ENCODE measurements at places on chromosomes 12 and 14. TPM values are rescaled to one million over a fixed set of nuclear protein-coding genes. Genes with fewer than 3 reads are reported as not detected.
A peak's percentile ranks its signal among the peaks of the same experiment; 100 is the strongest.

The PDZRN4 gene
- 5.0 TPM for total RNA-seq

The SLC10A1 gene
- not detected for total RNA-seq

The PRKD1 gene
- total RNA-seq, result 17.9 TPM

The CLEC2A gene
- not detected for total RNA-seq

The GPX2 gene
- not detected for total RNA-seq

The GNPNAT1 gene
- total RNA-seq, result 10.8 TPM

The CCDC196 gene
- total RNA-seq, result not detected

DNA sequence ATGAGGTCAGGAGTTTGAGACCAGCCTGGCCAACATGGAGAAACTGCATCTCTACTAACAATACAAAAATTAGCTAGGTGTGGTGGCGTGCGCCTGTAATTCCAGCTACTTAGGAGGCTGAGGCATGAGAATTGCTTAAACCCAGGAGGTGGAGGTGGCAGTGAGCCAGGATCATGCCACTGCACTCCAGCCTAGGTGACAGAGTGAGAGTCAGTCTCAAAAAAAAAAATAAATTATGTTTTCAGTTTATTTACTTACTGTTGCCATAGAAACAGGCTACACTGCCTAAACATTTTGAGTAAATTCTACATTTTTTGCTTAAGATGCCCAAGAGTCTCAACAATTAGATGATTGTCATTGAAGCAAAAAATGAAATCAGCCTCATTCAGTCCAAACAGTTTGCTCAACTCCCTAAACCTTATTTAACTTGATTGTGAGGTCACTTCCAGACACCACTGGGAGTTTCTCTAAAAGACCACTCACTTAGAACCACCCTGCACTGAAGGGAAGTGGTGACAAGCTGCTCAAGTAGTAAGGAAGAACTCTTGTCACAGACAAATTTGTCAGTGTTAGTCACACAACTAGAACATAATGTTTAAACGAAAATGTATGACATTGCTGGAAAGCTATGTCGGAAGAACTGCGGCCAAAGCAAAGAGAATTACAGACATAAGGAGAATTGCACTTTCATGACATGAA, 9.8 kb upstream of the GNPNAT1 start:
- H3K27me3 ChIP-seq, result no peaks in the 10 kb centered on the region
- no peaks in the 10 kb centered on the region for H3K36me3 ChIP-seq
- DNase-seq, result peak; percentile 58
- no peak overlapping the region for H3K27ac ChIP-seq
- no peak overlapping the region for H3K4me3 ChIP-seq

GRCh38 chr14:42565556-42565955, 958.9 kb downstream of the LRFN5 start:
- DNase-seq, result no peak
- H3K27me3 ChIP-seq, result no peaks in the 10 kb centered on the region
- no peak overlapping the region for H3K4me3 ChIP-seq
- no peaks in the 10 kb centered on the region for H3K36me3 ChIP-seq
- H3K27ac ChIP-seq, result no peak overlapping the region

DNA sequence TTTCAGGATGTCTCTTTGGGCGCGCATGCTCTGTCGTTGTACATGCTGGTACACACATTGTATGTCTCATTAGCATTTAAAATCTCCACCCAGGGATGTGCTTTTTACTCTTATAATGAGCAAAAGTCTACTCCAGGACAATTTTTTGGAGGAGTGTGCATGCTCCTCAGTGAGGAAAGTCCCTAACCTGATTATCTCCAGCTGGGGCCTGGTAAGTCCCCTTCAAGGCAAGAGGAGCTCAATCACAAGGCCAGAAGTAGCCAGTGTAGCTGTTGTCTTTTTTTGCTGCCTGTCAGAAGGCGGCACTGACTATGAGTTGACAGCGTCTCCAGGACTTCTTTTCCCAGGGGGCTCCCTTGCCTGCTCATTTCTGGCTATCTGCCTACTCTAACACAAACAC, 218.3 kb upstream of the CNTN1 start:
- H3K4me3 ChIP-seq, result no peak overlapping the region
- H3K27ac ChIP-seq, result peak overlapping the region; percentile 13
- no peaks in the 10 kb centered on the region for H3K27me3 ChIP-seq
- H3K4me1 ChIP-seq, result peaks cover 16% of the 10 kb centered on the region
- no peaks in the 10 kb centered on the region for H3K36me3 ChIP-seq
- peak; percentile 38 for DNase-seq

DNA sequence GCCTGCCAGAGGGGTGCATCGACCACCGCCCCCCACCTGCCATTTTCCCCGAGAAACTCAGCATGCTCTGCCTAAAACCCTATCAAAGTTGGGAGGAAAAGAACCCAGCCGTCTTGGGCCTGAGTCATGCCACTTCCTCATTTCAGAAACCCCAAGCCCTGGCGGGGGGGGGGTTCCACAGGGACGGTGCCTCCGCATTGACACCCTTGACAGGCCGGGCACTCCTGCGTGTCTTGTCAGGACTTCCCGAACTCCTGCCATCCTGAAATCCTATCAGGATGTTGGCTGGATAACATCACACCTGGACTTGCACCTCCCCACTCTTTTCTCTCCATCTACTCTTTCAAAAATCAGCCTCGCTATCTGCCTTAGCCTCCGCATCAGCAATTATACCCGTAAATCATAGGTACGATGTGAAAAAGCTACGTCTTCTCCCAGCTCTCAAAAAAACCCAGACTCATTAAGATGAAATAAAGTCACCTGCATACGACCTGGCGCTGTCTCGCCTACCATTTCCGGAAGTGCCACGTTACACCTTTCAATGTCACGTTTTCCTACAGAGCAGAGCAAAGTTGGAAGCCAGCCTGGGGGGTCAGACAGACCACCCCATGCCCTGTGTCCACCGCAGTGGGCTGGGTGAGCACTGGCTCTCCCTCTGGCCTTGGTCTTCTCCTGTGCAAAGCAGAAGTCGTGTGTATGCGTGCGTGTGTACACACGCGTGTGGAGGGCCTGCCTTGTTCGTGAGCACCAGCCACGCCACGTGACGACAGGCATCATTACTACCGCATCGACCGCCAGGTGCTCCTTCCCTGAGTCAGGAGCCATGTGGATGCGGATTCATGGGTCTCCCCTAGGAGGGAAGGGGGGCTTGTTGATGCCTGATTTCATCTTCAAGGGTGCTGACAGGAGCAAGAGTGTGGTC, 96.7 kb downstream of the RFLNA start:
- H3K36me3 ChIP-seq, result peaks cover 10% of the 10 kb centered on the region
- H3K4me1 ChIP-seq, result peaks cover 11% of the 10 kb centered on the region
- no peak for DNase-seq
- no peak overlapping the region for H3K27ac ChIP-seq
- H3K27me3 ChIP-seq, result no peaks in the 10 kb centered on the region

DNA sequence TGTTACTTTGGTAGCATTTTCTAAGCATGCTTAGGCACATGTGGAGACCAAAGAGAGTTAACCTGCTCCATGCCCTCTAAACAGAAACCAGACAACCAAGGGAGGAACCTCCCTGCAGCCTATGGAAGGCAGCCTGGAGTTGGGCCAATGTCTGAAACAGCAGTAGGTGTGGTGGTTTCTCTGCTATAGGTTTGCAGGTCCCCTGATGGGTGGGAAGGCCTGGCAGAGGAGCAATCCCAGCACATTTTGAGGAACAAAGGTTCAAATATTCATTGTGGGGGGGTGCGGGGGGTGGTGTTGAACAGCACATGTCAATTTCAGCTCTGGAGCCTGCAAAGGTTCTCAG, 65.4 kb downstream of the DACT1 start:
- H3K36me3 ChIP-seq, result no peaks in the 10 kb centered on the region
- H3K4me1 ChIP-seq, result peaks cover 15% of the 10 kb centered on the region
- H3K27me3 ChIP-seq, result no peaks in the 10 kb centered on the region
- H3K4me3 ChIP-seq, result no peak overlapping the region

DNA sequence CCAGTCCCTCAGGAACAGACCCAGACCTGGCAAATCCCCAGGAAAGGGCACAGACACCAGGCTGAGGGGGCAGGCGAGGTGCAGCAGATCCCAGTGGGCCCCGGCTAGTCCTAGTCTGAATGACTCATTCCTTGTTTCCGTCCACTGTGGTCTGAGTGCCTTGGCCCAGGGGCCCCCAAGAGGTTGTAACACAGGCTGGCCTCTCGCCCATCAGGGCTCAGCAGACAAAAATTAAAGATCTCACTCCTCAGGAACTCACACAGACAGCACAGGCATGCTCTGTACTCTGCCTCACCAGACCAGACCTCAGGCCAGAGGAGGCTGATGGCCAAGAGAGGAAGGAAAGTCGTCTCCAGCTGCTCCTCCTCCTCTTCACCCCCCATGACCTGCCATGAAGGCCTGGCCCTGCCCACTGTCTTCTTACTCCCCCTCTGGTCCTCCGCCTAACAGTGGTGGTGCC, 7.7 kb upstream of the LTBP2 start:
- peaks cover 8% of the 10 kb centered on the region for H3K4me1 ChIP-seq
- H3K36me3 ChIP-seq, result no peaks in the 10 kb centered on the region
- no peak overlapping the region for H3K4me3 ChIP-seq
- H3K27me3 ChIP-seq, result peaks cover 3% of the 10 kb centered on the region
- peak; percentile 98 for DNase-seq

DNA sequence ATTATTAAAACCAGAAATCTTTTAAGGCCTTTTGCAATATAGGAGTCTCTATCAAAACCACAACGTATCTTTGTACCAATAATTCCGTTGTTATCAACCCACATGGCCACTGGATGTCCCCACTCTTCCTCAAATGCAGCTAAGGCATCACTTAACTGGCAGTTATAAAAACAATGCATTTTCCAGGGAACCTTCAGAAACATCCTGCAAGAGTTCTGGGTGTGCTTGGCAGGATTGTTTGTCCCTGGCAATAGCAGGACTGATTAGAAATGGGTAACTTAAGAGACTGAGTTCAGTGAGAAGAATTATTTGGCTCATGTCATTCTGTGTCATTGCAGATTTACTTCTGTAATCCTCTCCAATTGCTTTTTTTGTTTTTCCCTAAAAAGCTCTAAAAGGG, 112.0 kb downstream of the SLC15A5 start:
- no peak overlapping the region for H3K4me3 ChIP-seq
- H3K4me1 ChIP-seq, result no peaks in the 10 kb centered on the region
- no peak overlapping the region for H3K27ac ChIP-seq
- H3K36me3 ChIP-seq, result no peaks in the 10 kb centered on the region
- DNase-seq, result peak; percentile 55

GRCh38 chr14:101603096-101603495, 41.8 kb downstream of the DIO3 start:
- no peaks in the 10 kb centered on the region for H3K36me3 ChIP-seq
- H3K4me1 ChIP-seq, result no peaks in the 10 kb centered on the region
- DNase-seq, result no peak
- peaks cover 26% of the 10 kb centered on the region for H3K27me3 ChIP-seq

GRCh38 chr14:102500158-102500662, 9.4 kb downstream of the ANKRD9 start:
- peaks cover 16% of the 10 kb centered on the region for H3K4me1 ChIP-seq
- DNase-seq, result peak; percentile 96
- peak overlapping the region; percentile 26 for H3K27ac ChIP-seq
- no peaks in the 10 kb centered on the region for H3K36me3 ChIP-seq
- no peak overlapping the region for H3K4me3 ChIP-seq

- H3K36me3 ChIP-seq, result no peaks in the 10 kb centered on the region
- no peaks in the 10 kb centered on the region for H3K4me1 ChIP-seq
- no peak for DNase-seq
- H3K27me3 ChIP-seq, result no peaks in the 10 kb centered on the region
Measured at GRCh38 chr12:50230217-50230616, 53.1 kb downstream of the LIMA1 start.

- H3K4me3 ChIP-seq, result no peak overlapping the region
- H3K27me3 ChIP-seq, result no peaks in the 10 kb centered on the region
- peaks cover 24% of the 10 kb centered on the region for H3K36me3 ChIP-seq
- no peak overlapping the region for H3K27ac ChIP-seq
Measured at GRCh38 chr12:123171967-123172366, 21.1 kb upstream of the PITPNM2 start.

GRCh38 chr12:105141320-105141922, 33.9 kb downstream of the WASHC4 start:
- H3K4me1 ChIP-seq, result no peaks in the 10 kb centered on the region
- no peak overlapping the region for H3K27ac ChIP-seq
- H3K4me3 ChIP-seq, result no peak overlapping the region
- H3K36me3 ChIP-seq, result peaks cover 49% of the 10 kb centered on the region

DNA sequence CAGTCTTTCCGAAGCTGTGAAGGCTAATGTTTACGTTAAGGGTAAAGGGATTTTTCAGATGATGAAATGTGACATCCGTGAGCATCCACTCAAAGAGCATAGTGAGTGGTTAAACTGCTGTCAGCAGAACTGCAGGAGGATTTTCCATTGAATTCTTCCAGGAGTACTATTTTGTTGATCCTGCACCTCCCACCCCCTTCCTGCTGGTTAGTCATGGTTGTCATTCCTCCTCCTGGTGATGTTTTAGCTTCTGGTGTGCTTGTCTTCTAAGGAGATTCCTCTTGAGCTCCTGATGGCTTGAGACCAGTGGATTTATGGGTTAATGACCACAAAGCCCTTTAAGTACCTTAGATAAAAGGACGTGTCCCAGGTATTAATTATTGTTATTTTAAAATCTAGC, 2.4 kb upstream of the GPRC5D start:
- no peak overlapping the region for H3K27ac ChIP-seq
- no peaks in the 10 kb centered on the region for H3K36me3 ChIP-seq
- no peak for DNase-seq
- H3K4me3 ChIP-seq, result no peak overlapping the region

- no peak for DNase-seq
- H3K4me3 ChIP-seq, result no peak overlapping the region
- no peaks in the 10 kb centered on the region for H3K27me3 ChIP-seq
- H3K27ac ChIP-seq, result no peak overlapping the region
Measured at GRCh38 chr14:106346084-106346483, 819.7 kb downstream of the TMEM121 start.

DNA sequence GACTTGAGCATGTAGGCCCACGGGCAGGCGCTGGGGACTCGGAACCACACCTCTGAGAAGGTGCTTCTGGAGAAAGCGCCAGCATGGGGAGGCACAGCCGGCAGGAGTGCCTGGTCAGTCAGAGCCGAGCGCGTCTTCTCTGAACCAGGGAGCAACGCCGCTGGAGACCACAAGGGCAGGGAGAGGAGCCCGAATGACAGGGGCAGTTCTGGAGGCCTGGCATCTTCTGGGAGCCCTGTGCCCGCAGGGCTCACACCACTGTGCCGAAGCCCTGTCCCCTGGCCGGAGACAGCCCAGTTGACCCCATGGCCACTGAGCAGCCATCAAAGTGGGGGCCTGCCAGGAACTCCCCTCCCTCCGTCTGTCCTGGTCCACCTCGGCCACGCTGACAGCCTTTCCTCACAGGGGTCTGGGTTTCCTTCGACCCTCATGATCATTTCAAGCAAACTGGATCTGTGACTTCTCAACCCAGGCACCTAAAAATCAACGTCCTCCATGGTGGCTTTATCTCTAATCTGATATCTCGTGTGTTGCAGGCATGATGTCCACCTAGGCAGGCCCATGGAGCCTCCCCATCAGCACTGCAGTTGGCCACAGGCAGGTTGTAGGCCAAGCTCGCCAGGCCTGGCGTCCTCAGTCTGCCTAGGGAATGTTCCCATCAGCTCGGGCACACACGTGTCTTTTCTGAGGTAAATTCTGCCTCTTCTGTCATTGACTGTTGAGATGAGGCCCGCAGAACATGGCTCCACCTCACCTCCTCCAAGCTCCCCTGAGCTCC, 299.3 kb upstream of the RTL1 start:
- H3K4me1 ChIP-seq, result no peaks in the 10 kb centered on the region
- no peak overlapping the region for H3K4me3 ChIP-seq

GRCh38 chr12:45257185-45257930, 41.5 kb downstream of the ANO6 start:
- no peaks in the 10 kb centered on the region for H3K36me3 ChIP-seq
- H3K27me3 ChIP-seq, result no peaks in the 10 kb centered on the region
- no peak overlapping the region for H3K27ac ChIP-seq
- H3K4me1 ChIP-seq, result peaks cover 16% of the 10 kb centered on the region
- no peak overlapping the region for H3K4me3 ChIP-seq

- no peaks in the 10 kb centered on the region for H3K36me3 ChIP-seq
- H3K4me3 ChIP-seq, result no peak overlapping the region
- no peaks in the 10 kb centered on the region for H3K4me1 ChIP-seq
Measured at GRCh38 chr14:32738206-32738871, 200.3 kb upstream of the NPAS3 start.
